ENCODE measurements at places on chromosomes 7 and 10.

GRCh38 chr10:29105516-29106215 lies 183.2 kb upstream of the LYZL1 start:
- DNase-seq = no peak

DNA sequence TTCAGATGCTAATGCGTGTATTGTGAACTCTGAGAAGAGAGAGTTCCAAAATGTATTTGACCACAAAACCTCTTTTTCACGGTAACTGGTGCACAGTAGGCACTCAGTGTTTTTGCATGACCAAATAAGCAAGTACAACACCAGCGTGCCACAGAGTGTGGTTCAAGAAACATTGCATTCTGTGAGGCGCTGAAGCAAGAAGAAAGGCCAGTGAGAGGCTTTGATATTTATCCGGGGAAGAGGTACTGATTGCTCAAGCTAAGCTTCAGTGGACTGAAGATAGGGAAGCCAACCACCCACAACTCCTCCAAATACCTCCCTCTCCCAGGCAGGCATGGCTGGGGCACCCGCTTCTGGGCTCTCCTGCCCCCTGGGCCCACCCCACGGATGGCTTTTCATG lies 611.2 kb downstream of the SDK1 start:
- no peak for DNase-seq

- DNase-seq = no peak
Observed at GRCh38 chr7:151844071-151844824, 32.7 kb downstream of the PRKAG2 start.

DNA sequence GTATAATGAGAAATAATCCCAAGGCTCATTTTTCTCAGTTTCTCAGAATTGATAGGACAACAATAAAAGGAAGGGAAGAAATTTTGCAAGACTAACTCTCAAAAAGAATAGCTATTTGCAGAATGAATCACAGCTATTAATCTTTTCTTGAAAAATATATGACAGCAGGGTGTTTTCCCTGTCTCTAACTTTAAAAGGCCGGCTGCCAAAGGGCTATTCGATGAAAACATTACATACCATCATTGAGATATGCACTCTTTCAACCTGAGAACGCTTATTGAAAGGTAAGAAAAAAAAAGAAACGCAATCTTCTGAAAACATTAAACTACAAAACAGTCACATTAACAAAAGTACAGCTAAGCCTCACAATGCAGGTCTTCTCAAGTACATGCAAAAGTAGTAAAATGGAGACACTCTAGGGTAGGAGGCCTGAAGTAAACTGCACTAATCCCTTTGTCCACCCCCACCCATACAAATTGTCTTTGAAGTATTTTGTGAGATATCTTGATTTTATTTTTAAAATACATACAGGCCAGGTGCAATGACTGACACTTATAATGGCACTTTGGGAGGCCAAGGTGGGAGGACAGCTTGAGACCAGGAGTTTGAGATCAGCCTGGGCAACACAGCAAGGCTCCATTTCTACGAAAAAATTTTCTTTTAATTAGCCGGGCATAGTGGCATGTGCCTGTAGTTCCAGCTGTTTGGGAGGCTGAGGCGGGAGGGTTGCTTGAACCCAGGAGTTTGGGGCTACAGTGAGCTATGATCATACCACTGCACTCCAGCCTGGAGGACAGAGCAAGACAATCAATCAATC lies 83.0 kb downstream of the PARD3 start:
- DNase-seq = no peak

GRCh38 chr10:18476076-18476647 lies 175.2 kb downstream of the NSUN6 start:
- no peak for DNase-seq

- no peak for DNase-seq
Observed at GRCh38 chr7:148050492-148051158, 539.9 kb upstream of the C7orf33 start.

- DNase-seq = no peak
Observed at GRCh38 chr7:34038816-34039470, 133.6 kb downstream of the BMPER start.

DNA sequence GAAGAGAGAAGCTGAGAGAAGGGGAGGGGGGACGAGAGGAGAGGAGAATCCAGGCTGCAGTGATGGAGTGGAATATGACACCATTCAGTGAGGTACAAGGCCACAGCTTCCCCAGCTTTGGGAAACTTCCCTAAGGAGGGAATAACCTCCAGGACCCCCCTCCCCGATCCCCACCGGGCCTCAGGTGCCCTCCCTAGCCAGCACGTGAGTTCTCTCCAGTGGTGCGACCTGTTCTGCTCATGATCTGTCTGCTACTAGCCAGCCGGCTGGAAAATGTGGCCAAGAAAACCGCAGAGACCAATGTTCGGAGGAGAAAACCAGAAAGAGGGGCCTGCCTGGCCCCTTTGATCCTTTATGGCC lies 39.9 kb upstream of the AGK start:
- no peak for DNase-seq

GRCh38 chr7:29764227-29764626 lies 42.1 kb upstream of the WIPF3 start:
- DNase-seq = no peak

DNA sequence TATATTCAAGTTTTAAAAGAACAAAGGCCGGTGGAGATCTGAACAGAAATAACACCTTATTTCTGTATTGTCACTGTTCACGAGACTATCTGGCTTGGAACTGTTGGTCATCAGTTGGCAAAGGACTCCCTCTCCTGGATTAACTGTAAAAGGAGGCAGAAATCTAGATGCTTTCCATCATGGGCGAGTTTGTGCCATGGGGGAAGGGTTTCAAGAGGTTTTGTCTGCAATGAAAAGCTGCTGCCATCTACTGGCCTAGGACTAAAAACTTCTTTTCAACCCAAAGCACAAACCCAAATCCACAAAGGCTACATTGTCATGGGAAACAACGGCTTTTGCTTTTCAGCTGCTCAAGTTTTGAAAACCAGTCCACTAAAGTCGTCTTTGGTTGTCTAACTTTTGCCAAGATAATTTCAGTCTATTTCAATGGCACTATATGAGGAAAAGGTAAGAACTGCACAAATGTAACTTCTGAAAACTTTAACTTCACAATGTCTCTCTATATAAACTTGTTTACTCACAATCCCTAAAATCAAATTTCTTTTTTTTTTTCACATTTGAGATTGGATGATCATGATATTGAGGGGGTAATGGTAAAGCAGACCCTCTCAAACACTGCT lies 196.8 kb downstream of the SKAP2 start:
- DNase-seq = no peak

DNA sequence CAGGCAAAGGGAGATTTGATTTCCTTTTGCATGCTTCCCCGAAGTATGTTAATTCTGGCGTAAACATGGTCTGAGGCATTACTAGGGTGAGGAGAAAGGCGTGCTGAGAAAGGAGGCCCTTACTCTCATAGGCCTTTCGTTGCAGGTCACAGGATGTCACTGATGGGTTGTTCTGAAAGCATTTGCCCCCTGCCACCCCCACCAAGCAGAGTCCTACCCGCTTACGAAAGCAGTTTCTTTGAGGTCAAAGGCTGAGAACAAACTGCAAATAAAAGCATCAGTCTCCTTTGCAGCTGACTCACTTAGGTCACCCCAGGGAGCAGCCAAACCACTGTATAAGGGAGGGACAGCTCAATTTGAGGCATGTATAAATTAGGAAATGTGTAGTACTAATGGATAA lies 57.1 kb downstream of the BPGM start:
- no peak for DNase-seq

- no peak for DNase-seq
Observed at GRCh38 chr10:27504808-27505460, 830 bp downstream of the RAB18 start.

DNA sequence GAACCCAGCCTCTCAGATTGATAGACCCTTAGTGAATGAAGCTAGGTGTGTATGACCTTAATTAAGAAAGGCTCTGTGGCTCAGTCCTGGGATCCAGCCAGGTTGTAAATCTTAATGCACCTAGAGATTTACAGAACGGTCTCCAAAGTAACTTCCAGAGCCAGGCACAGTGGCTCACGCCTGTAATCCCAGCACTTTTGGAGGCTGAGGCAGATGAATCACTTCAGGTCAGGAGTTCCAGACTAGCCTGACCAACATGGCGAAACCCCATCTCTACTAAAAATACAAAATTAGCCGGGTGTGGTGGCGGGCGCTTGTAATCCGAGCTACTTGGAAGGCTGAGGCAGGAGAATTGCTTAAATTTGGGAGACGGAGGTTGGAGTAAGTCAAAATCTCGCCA lies 24.3 kb downstream of the CALHM2 start:
- DNase-seq = no peak

DNA sequence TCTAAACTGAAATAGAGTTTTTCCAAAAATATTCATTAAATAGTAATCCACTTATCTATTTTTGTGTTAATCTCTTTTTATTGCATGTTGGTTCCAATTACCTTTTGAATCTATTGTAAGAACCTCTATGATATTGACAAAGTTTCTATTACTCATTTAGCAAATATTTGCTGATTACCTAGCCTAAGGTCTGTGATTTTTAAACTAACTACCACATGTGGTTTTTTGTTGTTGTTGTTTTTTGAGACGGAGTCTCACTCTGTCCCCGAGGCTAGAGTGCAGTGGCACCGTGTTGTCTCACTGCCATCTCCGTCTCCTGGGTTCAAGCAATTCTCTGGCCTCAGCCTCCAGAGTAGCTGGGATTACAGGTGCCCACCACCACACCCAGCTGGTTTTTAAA lies 2.0 kb upstream of the ASB13 start:
- DNase-seq = no peak

DNA sequence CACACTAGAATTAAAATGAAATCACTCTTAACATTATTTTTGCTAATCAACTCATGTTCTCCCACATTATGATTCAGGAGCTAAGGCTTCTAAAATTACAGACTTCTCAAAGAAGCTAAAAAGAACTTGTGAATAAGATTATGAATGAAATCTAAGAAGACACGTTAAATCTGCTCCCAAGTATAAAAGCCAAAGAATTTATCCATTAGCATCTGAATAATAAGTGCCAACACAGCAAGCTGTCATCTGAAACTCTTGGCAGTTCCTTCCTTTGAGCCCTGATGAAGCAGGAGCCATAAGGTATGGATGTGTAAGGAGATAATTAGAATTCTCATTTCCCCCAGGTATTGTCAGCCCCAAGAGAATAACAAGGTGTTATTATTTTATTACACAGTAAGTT lies 50.3 kb downstream of the TPK1 start:
- DNase-seq = no peak

- DNase-seq = no peak
Observed at GRCh38 chr10:10797513-10797912, 220.2 kb upstream of the CELF2 start.

DNA sequence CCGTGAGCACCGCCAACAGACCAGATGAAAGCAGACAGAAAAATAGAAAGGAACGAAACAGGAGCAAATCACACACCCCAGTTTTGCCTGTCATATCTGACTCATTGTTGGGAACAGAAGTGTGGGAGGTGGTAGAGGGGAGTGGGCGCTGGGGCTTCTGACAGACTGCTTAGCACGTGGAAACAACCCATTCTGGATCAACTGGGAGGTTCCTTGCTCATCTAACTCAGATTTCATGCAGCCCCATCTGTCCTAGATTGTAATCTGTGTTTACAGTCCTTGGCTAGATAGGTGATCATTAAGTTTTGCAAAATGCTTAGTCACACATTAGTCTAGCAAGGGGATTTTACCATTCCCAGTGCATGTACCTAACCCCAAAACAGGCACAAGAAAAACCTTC lies 154.1 kb downstream of the NRP1 start:
- DNase-seq = no peak

DNA sequence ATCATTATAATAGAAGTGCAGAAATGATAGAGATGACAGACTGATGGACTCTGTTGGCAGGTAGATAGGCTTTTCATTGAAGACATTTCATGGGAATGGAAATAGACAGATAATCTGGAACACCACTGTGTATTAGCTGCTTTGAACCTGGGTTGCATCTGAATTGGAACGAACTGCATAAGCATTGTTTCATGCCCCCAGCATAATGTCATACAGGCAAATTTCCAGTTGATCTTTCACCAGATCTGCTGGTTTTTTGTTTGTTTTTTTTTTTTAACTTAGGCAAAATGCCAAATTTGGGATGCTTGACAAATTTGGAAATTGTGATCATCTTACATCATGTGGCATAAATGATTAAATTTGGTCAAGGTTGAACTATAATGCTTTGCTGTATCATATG lies 172.1 kb upstream of the AOAH start:
- no peak for DNase-seq

- DNase-seq = no peak
Observed at GRCh38 chr10:101545898-101546297, 42.2 kb downstream of the POLL start.

DNA sequence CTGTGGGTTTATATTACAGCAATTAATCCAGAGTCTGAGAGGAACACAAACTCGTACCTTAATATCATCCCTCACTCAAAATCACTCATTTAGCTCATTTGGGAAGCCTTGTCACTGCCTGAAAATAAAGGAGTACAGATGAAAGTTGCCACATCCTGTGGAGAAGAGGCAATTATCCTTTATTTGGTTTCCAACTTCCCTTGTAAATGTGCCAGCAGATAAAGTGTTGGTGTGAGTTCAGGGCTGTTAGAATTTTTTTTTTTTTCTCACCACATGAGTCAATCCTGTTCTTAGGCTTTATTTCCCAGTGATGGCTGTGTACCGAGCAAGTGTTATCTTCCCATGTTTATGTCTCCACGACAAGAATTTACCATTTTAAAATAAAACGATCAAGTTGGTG lies 99.0 kb upstream of the SMIM30 start:
- DNase-seq = no peak

DNA sequence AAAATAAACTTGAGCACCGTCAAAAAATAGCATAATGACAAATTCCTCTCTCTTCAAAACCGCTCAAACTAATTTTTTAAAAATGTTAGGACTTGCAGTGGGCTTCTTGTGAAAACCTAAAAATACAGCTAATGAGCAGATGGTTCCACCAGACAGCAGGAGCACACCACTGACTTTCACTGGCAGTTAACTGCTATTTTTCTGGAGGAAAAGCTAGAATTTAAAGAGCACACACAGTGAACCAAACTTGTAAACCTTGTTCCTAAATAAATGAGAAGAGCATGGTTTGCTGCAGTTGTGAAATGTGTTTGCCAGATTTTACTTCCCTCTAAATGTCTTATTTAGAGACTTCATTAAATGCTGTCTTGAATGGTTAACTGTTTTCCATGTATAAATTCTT lies 143.9 kb downstream of the RAPGEF5 start:
- no peak for DNase-seq

DNA sequence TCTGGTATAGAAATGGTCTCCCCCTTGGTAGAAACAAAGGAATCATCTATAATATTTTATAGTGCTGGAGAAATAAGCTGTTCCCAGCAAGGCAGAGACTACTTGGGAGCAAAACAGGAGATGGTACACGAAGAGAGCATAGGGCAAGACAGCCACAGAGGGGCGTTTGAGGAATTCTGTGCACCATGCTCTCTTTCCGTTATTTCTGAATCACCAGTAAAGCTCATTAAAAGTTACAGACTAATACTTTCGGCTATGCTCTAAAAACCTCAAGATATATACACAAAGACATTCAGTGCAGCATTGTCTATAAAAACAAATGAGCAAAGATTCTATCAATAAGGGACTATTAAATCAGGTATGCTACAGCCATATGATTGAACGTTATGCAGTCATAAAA lies 68.5 kb upstream of the FHIP2A start:
- no peak for DNase-seq

GRCh38 chr10:48195803-48196202 lies 78.7 kb downstream of the FRMPD2 start:
- DNase-seq = no peak

Data from stimulated activated CD8-positive, alpha-beta memory T cell treated with anti-CD3 and anti-CD28 coated beads, Interleukin-7, amount 100 ng/mL, for 1 hour (primary cell).